ENCODE measurements at places on chromosomes 6 and 20.

DNA sequence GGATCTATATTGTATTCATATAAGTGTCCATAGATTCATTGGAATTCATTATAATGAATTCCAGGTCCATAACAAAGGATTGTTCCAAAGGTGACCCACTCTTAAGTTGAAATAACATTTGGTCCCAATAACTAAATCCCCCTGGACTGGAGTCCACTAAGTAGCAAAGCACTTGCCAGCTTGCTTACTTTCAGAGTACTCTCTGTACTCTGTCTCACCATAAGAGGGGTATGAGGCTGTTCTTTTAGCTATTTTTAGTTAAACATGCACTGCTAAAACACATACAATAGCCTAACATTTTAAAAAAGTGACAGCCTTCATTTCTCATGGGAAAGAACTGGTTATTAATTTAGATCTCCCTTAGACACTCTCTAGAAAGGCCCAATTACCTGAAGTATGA is 16.7 kb upstream of the ARHGAP18 start:
- no peak for DNase-seq

- peak; percentile 6 for DNase-seq
Observed at GRCh38 chr6:147691446-147691845, 183.0 kb downstream of the SAMD5 start.

- DNase-seq = no peak
Observed at GRCh38 chr20:36969478-36970186, 18.1 kb upstream of the SAMHD1 start.

- DNase-seq = peak; percentile 90
Observed at GRCh38 chr20:51434580-51435247, 107.8 kb downstream of the NFATC2 start.

- DNase-seq = peak; percentile 15
Observed at GRCh38 chr20:25296094-25297093, 48.5 kb downstream of the PYGB start.

DNA sequence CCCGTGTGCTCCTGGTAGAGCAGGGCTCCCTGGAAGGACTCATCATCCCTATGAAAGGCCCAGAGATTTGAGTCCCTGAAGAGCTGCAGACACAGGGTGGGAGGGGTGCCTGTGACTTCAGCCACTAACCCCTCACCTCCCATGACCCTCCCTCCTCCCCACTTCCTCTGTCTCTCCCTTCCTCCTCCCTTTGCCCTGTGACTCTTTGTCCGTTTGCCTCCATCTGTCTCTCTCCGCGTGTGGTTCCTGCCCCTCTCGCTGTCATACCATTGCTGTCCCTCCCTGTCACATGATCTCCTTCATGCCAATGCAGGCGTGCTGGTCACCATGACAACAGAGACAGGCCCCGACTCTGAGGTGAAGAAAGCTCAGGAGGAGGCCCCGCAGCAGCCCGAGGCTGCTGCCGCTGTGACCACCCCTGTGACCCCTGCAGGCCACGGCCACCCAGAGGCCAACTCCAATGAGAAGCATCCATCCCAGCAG is 19.0 kb downstream of the EPB41L1 start:
- peak; percentile 71 for DNase-seq

DNA sequence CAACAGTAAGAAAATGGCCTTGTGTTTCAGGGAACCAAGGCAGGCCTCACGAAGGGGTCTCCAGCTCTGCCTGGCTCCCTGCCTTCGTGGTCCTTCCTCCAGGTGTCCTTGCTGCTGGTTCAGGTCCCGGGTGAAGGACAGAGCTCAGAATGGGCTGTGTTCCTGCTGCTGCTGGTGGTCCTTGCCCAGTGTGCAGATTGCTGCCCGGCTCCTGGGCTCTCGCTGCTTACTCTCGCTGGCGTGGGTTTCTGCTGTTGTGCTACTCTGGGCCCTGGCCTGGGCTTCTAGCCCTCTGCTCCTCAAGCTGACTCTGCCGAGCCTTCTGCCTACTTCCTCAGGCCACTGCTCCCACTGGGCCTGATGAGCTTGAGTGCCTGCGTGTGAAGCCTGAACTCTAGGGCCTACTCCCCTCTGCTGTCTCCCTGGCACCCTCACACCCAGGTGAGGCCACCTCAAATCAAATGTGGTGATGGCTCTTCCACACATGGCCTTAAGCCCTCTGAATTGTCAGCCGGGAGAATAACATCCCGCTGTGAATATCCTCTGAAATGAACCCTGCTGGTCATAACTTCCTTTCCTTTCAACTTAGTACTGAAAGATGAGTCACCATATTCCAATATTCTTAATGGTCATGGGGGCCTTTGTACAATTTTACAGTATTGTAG is 171.6 kb downstream of the FOXC1 start:
- DNase-seq = no peak

DNA sequence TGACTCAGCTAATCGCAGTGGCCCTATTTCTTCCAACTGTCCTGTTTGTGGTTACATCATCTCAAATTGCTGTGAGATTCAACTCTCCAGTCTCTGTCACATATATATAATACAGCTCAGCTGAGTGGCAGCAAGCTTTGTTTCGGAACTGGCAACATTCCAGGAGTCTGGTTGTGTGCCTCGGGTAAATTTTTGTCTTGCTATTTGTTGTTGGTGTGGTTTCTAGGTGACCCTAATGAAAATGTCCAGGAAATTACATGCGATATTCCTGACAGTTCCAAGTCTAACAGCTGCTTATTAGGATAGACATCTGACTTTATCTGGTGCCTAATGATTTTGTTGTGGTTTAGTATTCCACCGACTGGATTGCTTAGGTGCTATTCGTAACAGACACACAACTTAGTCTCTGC is 581.8 kb downstream of the CD109 start:
- peak; percentile 39 for DNase-seq

DNA sequence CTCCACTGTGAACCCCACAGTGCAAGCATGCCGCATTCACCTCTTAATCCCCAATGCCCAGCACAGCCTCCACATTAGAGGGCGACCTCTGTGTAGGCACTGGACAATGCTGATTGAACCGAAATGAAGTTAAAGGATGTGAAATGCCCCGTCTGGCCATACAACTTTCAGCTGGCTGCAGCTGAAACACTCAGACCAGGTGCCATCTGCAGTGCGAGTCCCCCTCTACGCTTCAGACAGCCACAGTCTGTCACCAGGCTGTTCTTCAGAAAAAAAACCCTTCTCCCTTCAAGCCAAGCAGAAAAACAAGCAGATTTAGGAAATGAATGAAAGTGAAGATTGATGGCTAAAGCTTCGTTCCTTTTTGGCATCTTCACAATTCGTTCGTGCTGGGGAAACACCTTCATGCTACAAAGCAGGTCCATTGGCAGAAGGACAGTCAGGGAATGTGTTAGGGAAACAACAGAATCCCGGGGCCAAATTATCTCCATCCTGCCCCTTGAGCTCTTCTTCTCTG is 44.7 kb downstream of the TNFAIP3 start:
- no peak for DNase-seq

GRCh38 chr20:32577657-32578056 is 7.5 kb downstream of the NOL4L start:
- no peak for DNase-seq

- DNase-seq = peak; percentile 95
Observed at GRCh38 chr6:148835920-148836441, 89.2 kb downstream of the UST start.

DNA sequence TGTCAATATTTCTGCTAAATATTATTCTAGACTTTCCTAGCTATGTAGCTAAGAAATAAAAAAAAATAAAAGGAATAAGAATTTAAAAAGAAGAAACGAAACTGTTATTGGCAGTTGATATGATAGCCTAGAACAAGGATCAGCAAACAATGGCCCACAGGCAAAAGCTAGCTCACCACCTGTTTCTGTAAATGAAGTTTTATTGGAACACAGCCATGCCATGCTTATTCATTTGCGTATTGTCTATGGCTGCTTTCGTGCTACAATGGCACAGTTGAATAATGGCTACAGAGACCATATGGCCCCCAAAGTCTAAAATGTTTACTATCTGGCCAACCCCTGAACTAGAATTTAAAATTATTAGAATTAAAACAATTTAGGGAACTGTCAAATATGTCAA is 952.6 kb upstream of the MAP3K7 start:
- no peak for DNase-seq

Measured in EH (cell line).